ENCODE measurements at places on chromosomes 4 and X. TPM values are rescaled to one million over a fixed set of nuclear protein-coding genes. Genes with fewer than 3 reads are reported as not detected.

SH2D1A gene
- total RNA-seq: 0.25 TPM

STATH gene
- not detected for total RNA-seq

BEX1 gene
- total RNA-seq: 99.8 TPM

TRPC3 gene
- total RNA-seq: 5.4 TPM

GAGE13 gene
- total RNA-seq: not detected

POU3F4 gene
- total RNA-seq: 11.1 TPM

CTAG2 gene
- total RNA-seq: not detected

FAT4 gene
- total RNA-seq: 147 TPM

SFRP2 gene
- 2.7 TPM for total RNA-seq

FGG gene
- not detected for total RNA-seq

SHROOM3 gene
- 11.8 TPM for total RNA-seq

ARX gene
- total RNA-seq: 6.9 TPM

G6PD gene
- 17.9 TPM for total RNA-seq

LNX1 gene
- total RNA-seq: 36.9 TPM

MFAP3L gene
- total RNA-seq: 10.8 TPM

GNPDA2 gene
- total RNA-seq: 26.6 TPM

EDA gene
- 3.7 TPM for total RNA-seq

ASB11 gene
- total RNA-seq: under 0.01 TPM

ERCC6L gene
- total RNA-seq: 0.74 TPM

ZNF630 gene
- total RNA-seq: 5.9 TPM

TIGD2 gene
- 9.1 TPM for total RNA-seq

ZNF330 gene
- total RNA-seq: 13.5 TPM

TAB3 gene
- 23.1 TPM for total RNA-seq

FRMD7 gene
- total RNA-seq: 0.49 TPM

BEX2 gene
- total RNA-seq: 108 TPM

RHOXF1 gene
- total RNA-seq: not detected

LRCH2 gene
- 40.8 TPM for total RNA-seq

TBCK gene
- total RNA-seq: 87.0 TPM

HSFX3 gene
- not detected for total RNA-seq

TENM3 gene
- 71.5 TPM for total RNA-seq

PAGE4 gene
- total RNA-seq: not detected

Data from temporal lobe (tissue), 4 donors.